ENCODE measurements at places on chromosomes 1 and 21.
A peak's percentile ranks its signal among the peaks of the same experiment; 100 is the strongest.

GRCh38 chr1:61050541-61051442, 31.6 kb upstream of the NFIA start:
- DNase-seq: peak; percentile 67

GRCh38 chr1:41915786-41916571, 2.7 kb downstream of the HIVEP3 start:
- no peak for DNase-seq

DNA sequence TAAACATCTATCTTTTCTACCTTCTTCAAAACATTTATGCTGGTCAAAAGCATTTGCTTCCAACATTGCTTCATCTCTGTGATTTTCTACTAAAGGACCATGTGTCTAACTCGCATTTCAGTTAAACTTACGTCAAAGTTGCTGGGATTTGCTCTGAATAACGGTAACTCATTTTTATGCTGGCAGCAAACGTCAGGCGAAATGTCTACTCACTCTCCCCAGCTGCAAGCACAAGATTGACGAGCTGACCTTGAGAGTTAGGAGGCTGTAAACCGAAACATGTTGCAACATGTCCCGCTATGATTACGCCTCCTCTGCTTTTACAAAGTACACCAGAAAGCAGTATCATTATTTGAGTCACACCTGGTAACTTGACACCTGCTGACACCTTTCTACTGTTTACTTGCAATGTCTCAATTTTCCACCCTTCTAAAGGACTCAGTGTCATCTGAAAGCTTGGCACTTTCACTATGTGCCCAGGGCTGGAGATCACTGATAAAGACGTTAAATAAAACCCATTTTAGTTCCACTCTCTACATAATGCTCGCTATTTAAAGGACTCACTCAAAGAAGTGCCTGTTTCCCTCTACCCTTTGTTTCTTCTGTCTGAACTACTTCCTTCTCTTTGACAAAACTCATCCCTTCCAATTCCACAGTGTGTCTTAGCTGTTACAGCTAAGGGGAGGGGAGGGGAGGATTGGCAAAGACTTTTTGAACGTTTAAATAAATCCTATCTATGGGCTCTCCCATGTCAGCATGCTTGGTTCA, 111.9 kb downstream of the PTPN14 start:
- DNase-seq: no peak

GRCh38 chr1:30383221-30383711, 340.1 kb downstream of the MATN1 start:
- no peak for DNase-seq

DNA sequence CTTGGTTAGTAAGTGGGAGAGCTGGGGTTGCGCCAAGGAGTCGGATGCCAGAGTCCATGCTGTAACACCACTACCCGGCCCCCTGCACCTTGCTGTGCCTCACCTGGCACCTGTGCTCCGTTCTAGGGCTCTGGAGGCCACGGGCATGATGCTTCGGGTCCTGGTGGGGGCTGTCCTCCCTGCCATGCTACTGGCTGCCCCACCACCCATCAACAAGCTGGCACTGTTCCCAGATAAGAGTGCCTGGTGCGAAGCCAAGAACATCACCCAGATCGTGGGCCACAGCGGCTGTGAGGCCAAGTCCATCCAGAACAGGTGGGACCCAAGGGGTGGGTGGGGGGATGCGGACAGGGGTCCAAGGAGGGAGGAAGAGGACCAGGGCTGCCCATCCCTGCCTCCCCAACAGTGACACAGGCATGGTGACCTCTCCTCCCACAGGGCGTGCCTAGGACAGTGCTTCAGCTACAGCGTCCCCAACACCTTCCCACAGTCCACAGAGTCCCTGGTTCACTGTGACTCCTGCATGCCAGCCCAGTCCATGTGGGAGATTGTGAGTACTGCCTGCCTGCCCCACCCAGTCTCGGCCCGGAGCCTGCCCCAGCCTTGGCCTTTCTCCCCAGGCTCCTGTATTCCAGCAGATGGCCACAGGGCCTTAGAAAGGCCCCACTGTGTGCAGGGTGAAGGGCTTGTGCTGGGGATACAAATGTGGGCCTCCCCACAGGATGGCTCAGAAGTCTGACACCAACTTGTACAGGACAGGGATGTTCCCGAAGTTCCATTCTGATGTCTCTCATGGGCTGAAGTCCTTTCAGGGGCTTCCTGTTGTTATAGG, 9.6 kb upstream of the HTR6 start:
- no peak for DNase-seq

DNA sequence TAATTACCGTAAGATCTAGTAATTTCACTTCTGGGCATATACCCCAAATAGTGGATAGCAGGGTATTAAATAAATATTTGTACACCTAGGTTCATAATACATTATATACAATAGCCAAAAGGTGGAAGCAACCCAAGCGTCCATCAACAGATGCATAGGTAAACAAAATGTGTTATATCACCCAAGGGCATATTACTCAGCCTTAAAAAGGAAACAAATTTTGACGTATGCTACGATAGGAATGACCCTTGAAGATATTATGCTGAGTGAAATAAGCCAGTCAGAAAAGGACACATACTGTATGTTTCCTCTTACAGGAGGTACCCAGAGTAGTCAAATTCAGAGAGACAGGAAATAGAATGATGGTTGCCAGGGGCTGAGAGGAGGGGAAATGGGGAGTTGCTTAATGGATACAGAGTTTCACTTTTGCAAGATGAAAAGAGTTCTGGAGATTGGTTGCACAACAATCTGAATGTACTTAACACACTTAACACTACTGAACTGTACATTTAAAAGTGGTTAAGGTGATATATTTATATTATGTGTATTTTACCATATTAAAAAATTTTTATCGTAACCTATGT, 36.6 kb upstream of the KCTD3 start:
- DNase-seq: no peak

DNA sequence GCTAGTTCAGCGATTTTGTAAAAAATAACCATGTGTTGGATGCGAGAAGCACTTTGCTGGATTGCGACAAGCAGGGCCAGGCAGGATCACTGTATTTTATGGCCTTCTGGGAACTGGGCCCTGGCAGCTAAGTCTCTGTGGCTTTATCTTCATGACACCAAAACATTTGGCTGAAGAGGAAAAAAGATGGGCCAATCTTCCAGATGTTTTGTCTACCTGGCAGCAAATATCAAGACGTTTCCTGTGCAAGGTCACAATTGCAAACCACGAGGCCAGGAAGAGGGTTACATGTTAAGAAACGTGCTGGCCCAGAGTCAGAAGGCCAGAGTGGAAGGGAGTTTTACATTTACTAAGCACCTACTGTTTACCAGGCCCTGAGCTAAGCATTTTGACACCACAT, 22.1 kb downstream of the GRIK3 start:
- no peak for DNase-seq

DNA sequence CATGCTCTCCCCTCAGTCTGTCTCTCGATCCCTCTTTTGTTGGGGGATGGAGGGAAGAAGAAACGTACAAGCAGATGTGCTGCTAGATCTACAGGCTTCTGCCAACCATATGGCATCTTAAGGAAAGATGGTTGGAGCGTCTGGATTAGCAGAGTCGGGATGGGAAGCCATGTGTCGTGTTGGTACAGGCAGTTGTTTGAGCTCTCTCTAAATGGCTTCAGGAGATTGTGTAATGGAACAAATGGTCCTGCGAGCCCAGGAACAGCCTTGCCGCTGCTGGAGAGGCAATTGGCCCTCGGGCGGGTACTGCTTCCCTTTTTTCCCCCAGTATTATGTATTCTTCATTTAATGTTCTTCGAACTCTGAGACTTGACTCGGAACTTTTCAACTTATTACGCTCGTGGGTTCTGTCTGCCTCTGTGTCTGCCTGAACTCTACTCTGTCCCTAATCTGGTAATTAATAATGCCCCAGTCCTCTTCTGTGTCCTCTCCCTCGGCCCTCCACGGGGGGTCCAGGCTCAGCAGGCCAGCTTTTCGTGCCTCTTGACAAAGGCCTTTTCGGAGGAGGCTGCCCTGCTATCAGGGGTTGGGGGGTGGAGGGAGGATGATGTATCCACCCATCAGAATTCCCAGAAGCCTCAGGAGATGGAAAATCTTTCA, 215.3 kb downstream of the SDCCAG8 start:
- peak; percentile 73 for DNase-seq

DNA sequence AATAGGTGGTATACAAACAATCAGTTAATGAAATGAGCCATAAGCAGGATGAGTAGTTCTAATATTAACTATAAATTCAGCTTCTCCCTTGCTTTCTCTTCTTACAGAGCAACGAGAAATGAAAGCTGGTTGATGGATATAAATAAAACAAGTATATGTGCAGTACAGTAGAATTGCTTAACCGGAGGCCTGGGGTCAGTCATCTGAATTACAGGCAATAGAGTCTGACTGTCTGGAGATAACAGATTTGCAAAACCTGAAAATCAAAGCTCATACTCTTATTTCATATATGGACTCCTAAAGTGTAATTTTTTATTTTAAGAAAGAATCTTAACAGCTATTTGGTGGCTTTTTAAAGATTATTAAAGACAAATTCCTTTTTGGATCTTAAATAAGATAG, 43.1 kb upstream of the SGIP1 start:
- no peak for DNase-seq

DNA sequence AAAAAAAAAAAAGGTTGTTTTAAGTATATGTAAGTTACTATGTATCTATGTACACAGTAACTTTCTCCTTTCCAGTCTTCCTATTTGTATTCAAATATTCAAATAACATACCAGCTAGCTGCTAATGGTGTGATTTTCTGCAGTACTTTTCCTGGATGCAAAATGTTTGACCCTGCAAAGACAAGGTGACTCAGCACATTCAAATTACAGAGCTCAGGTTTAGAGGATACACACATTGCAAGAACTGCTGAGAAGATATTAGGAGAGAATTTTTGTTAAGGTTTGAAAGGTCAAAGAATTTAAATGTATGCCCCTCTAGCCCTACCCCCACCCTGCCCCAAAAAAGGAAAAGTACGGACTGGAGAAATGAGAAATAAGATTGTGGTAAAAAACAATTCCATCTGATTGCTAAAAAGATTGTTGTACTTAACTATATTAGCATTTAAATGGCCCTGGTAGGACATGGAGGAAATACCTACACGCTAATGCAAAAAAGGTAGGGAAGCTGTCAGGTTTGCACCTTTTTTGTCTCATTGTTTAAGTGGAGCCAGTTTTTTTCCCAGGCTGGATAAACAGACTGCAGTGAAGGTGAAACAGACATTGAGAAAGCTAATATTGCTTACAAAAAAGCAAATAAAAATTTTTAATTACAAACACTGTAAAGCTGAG, 45.6 kb downstream of the ZNF281 start:
- DNase-seq: no peak

- no peak for DNase-seq
Observed at GRCh38 chr1:93324486-93325464, 20.9 kb upstream of the DR1 start.

DNA sequence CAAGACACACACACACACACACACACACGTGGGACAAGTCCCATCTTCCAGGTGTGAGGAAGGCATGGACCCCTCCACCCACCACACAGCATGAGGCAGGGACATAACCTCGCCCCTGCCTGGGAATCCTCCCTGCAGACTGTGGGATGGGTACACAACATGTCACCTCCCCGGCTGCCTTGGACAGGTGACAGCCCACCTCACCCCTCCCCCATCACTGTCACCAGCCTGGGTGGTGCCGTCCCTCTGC, 40.7 kb downstream of the AHDC1 start:
- no peak for DNase-seq

DNA sequence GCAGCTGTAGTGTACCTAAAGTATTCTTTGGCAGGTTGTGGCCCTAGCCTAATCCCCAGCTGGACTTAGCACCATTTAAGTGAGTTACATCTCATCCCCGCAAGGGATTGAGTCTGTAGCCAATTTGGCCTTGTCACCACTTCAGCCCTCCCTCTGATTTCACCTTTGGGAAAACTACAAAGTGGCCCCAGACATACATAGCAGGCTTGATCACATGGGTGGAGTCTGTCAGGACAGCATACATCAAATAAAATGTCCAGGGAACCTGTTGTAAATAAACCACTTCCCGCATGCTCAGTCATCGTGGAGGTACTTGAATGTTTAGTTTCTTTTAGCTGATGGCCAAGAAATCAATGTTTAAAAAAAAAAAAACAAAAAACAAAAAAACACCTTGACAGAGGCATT, 142.5 kb downstream of the DHRS3 start:
- no peak for DNase-seq

GRCh38 chr1:206737729-206738201, 32.8 kb upstream of the IL19 start:
- no peak for DNase-seq

DNA sequence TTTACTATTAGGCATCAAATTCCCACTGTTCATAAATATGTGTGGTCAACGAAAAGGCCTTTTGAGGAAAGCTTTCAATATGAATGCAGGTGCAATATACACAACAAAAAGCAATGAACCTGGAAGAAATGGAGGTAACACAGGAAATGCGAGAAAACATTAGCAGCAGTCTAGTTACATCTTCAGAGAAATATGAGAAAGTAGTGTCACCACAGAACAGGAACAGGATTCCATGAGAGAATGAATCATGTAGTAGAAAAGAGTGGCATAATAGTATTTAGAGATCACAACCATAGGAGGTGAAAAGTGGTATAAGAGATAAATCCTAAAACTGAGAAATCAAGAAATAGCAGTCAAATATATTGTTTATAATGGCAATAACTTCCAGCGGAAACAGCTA, 103.7 kb downstream of the AK5 start:
- DNase-seq: no peak

DNA sequence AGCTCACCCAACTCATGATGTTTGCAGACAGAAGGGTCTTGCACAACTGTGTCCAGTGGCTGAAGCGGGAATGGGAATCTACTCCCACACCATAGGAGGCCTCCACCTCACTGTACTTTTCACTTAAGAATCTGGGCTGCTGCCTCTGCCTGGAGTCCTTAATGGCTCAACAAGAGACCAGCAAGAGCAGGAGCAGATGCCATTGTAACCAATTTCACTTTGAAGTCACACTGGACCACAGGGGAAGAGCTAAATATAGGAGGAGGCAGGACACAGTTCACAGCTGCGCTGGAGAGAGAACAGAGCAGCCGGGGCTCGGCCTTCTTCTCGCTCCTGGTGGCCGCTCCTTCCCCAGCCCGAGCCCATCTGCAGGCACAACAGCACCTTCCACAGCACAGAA, 120.4 kb downstream of the SIPA1L2 start:
- peak; percentile 77 for DNase-seq

DNA sequence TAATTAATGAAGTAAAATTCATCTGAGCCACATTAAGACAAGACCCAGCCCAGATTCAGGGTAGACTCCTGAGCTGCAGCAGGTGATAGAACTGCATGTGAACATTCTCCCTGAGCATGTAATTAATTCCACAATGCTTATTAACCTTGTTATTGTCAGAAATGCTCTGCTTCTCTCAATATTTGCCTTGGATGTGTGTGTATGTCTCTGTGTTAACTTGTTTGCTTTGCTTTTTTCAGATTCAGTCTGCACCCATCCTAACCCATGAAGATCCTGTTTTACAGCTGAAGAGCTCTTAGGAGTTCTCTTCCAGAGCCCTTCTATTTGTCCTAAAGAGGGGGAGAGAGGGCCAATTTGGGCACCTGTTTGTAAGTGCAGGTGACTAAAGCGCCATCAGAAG, 143.2 kb upstream of the BMP8A start:
- DNase-seq: no peak

- no peak for DNase-seq
Observed at GRCh38 chr1:232421143-232421796, 208.7 kb downstream of the SIPA1L2 start.
